ENCODE measurements at places on chromosomes 12 and 14.

DNA sequence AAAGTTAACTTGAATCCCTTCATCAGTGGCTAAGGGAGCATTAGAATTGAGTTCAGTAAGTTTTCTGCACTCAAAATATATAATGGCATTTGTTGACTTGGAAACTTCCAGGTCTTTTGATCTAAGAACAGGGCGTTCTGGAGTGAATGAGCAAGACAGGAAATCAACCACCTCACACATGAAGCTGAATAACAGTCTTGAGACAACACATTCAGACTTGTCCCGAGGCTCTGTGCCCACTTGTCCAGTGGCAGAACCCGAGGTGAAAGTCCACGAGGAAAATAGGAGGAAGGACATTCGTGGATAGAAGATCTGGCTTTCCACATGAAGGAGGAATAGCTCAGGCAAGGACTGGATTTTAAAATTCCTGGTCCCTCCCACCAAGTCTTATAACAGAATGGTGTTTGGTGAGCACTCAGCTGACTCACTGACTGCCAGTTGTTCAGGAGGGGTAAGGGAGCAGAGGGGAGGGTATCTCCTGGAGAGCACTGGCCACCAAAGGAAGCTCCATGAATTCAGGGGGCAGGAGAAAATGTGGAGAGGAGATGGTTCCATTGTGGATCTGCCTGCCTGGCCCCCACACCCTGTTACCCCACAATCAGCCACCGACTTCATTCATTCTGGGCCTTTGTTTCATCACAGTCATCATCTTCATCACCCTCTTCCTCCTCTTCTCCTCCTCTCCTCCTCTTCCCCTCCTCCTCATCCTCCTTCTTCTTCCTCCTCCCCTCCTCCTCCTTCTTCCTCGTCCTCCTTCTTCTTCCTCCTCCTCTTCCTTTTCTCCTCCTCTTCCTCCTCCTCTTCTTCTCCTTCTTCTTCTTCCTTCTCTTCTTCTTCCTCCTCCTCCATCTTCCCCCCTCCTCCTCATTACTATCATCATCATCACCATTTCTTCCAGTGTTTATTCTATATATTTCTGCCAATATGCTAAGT is 620.1 kb downstream of the MED13L start:
- peak; percentile 10 for DNase-seq

DNA sequence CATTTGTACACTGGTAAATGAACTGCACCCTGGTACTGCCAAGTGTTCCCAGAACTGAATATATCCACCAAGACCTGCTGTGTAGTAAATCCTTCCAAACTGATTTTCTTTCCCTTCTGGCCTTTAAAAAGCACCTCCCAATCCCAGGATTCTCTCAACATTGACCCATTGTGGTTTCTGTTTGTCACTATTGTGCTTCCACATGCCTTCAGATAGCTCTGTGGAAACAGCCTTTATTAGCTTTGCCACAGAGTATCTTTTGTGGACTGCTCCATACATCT is 949 bp upstream of the KIF21A start:
- no peak for DNase-seq

- DNase-seq, result no peak
Measured at GRCh38 chr12:12508612-12509011, 54.1 kb downstream of the DUSP16 start.

- DNase-seq, result no peak
Measured at GRCh38 chr14:20365928-20366327, 22.5 kb downstream of the PARP2 start.

GRCh38 chr12:102816816-102817434 is 100.1 kb downstream of the PAH start:
- no peak for DNase-seq

DNA sequence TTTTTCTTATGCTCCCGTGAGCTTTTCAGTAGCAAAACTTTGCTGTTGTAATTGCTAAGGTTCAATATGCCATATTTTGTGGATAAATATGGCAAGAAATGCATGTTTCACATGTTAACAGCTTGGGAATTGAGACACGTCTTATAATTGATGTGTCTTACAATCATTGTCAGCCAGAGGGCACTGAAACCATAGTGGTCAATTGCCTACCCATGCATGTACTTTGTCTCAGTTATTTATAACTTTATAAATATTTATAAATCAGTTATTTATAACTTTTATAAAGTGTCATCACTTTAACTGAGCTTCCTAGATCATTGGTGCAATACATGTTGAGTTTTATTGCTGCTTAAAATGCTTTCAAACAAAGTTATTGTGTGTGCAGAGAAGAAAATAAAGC is 82.0 kb downstream of the CATSPERB start:
- DNase-seq, result no peak

- no peak for DNase-seq
Measured at GRCh38 chr12:112172556-112173324, 47.4 kb downstream of the TRAFD1 start.

- DNase-seq, result no peak
Measured at GRCh38 chr14:69430306-69430939, 31.9 kb downstream of the SLC39A9 start.

DNA sequence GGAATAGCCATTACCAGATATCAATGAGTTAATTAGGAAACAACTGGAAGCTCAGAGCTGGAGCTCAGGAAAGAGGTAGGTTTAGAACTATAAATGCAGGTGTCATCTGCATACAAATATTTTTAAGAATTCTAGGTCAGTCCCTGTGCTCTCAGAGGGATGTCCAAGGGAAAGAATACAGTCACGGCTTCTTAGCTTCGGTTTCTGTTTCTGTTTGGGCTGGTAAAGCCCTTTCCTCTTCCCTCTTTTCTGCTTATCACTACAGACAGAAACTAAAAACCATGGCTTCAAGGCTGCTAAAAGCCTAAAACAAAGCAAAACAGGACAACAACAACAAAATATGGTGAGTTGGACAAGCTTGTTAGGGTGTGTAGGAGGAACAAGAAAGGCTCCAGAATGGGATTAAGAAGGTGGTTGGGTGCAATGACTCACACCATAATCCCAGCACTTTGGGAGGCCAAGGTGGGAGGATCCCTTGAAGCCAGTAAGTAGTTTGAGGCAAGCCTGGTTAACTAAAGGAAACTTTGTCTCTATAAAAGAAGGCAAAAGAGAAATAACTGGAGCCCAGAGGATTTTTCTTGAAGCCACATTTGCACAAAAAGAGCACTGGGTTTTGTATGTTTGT is 113.0 kb downstream of the SEC23A start:
- no peak for DNase-seq

- DNase-seq, result no peak
Measured at GRCh38 chr12:114384739-114385138, 21.2 kb downstream of the TBX5 start.

- no peak for DNase-seq
Measured at GRCh38 chr12:89185181-89185580, 167.1 kb downstream of the DUSP6 start.

GRCh38 chr12:50221228-50222008 is 54.2 kb upstream of the CERS5 start:
- DNase-seq, result no peak

DNA sequence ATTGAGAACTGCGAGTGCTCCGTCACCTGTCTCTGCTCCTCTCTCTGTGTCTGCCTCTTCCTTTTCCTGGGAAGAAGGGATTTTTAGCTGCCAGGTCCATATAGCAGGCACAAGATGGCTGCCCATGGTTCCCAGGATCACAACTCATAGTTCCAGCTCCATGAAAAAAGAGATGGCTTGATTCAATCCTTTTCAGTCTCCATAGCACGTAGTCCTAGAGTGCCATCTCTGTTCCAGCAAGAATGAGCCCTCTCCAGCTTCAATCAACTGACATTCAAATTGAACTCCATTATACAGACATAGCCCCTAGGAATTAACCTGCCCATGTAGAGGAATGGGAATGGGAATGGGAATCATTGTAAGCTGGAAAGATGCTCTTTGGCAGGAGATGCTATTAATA is 34.7 kb upstream of the RTRAF start:
- DNase-seq, result no peak

GRCh38 chr14:22218728-22219127 is 370.3 kb downstream of the DAD1 start:
- DNase-seq, result no peak

GRCh38 chr12:122523280-122523679 is 3.5 kb downstream of the RSRC2 start:
- no peak for DNase-seq

Measured in epithelial cell of prostate (primary cell).